CD4-positive, alpha-beta T cell treated with Interleukin-4 for 1 hour (primary cell): ENCODE measurements at places on chromosomes 7 and 10.

GRCh38 chr7:2399848-2400587 lies 3.4 kb upstream of the CHST12 start:
- DNase-seq: no peak

GRCh38 chr10:7225133-7225532 lies 185.7 kb downstream of the SFMBT2 start:
- no peak for DNase-seq

- DNase-seq: no peak
Measured at GRCh38 chr7:49187543-49188268, 263.4 kb downstream of the CDC14C start.

DNA sequence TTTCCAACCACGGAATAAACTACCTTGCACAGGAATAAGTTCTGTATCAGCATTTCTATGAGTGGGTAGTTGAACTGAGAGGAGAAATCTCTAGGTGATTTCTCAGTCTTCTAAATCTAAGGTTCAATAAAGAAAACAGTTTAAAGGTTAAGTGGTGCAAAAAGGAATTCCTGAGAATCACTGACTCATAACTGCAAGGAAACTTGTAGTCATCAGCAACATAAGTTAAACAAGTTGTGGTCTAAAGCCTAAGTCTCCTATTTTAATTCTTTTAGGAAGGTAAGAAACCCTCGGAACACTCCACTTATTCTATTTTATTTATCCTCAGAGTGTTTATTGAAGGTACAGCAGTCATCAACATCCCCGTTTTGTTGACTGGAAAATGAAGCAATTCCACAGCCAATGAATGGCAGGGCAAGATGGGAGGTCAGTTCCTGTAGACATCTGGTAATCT lies 92.4 kb upstream of the PIK3CG start:
- no peak for DNase-seq

GRCh38 chr7:148633761-148634160 lies 43.2 kb downstream of the C7orf33 start:
- DNase-seq: no peak

DNA sequence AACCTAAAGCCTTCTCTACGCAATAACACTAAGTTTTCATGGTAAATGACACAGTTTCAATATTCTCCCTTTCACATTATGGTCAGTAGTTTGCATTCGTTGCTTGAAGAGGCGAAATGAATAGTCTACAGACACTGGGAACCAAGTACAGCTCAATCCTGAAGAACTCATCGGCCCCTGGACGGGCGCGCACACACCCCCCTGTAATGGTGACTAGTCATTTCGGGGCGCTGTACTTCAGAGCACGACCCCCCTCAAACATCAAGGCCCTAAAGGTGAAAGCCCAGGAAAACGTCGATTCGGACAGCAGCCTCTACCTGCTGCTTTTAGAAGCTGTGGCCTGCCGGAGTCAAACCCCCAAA lies 1.0 kb downstream of the NT5C2 start:
- DNase-seq: no peak

- DNase-seq: no peak
Measured at GRCh38 chr10:129446183-129446581, 20.9 kb upstream of the MGMT start.

DNA sequence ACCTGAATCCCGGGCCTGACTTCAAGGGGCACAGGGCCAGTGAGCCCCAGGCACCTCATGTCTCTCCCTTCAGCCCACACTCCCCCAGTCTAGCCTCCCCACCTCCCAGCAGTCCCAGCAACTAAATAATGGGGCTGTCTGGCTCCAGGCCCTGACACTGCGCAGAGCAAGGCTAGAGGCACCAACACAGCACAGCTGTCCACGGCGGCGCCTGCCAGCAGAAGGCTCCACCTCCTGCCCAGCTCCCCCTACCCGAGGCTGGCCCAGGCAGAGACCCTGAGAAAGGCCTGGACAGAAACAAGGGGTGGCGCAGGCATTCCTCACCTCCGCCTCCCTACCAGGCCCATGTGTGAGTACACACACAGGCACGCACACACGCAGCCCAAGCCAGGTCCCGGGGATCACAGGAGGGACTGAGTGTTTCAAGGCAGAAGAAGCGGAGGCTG lies 6.1 kb downstream of the KCNH2 start:
- DNase-seq: no peak

- no peak for DNase-seq
Measured at GRCh38 chr7:29482056-29482455, 81.6 kb upstream of the PRR15 start.

- DNase-seq: no peak
Measured at GRCh38 chr7:22610951-22611757, 111.2 kb upstream of the STEAP1B start.

DNA sequence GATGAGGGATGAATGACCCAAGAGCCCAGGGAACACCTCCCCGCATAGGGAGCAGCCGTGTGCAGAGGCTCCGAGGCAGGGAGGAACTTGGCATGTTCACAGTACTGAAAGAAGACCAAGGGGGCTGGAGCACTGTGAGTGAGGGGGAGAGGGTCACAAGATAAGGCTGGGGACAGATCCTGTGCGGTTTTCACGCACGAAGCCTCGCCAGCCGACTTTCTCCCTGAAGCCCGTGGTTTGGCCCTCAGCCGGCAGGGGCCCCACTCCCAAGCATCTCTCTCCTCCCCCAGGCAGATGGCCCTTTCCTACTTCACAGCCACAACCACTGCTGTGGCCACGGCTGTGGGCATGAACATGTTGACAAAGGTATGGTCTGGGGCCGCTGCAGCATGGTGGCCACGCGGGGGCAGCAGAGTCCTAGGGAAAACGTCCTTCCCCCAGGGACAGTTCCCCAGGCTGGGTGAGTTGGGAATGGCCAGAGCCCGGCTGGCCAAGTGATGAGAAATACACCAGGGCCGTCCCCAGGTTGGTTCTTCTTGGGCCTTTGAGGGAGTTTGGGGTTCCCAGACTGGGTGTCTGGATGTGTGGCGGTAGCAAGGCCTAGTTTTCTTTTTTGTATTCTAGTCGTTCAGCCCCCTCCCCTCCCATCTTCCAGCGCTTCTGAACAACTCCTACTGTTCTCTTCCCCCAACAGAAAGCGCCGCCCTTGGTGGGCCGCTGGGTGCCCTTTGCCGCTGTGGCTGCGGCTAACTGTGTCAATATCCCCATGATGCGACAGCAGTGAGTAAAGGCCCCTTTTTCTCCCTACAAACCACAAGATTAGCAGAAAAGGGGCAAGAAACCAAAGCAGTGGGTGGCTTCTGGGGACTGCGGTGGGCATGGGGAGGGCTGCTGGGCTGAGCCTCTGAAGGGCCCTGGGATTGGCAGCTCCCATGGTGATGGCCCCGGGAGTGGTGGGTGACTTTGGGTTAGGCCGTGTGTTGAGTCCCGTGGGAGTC lies 14.4 kb upstream of the WBP1L start:
- DNase-seq: peak; percentile 52

DNA sequence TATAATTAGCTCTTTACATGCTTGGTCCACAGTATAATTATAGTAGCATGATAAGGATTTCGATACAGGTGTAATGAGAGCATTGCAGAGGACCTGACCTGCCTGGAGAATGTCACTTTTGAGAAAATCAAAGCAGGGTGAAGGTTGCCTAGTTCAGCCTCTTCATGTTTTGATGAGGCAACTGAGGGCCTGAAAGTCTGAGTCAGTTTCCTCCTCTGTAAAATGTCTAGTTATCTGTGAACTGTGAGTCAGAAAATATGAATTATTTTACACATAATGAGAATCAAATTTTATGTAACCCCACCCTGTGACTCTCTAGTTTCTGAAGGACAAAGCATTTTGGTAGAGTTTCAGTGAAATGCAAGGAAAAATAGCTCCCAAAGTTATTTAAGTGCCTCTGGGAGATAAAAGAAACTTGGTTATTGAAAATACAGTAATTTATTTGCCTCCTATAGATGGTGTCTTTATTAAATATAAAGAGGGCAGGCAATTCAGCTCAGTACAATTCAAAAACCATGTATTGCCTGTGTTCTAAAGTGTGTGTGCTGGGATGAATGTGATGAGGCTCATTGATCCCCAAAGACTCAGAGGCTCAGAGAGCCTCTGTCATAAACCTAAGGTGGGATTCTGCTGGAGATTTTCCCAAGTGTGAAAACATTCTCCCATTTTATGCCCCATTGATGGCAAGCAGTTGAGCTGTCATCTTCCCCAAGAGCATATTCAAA lies 37.3 kb upstream of the SAMD9L start:
- DNase-seq: no peak

- DNase-seq: no peak
Measured at GRCh38 chr7:8441106-8441965, 7.9 kb downstream of the NXPH1 start.

- DNase-seq: no peak
Measured at GRCh38 chr7:155660059-155660757, 15.7 kb downstream of the RBM33 start.

- no peak for DNase-seq
Measured at GRCh38 chr7:15832996-15833395, 146.5 kb upstream of the MEOX2 start.

- no peak for DNase-seq
Measured at GRCh38 chr7:106063024-106063423, 49.1 kb downstream of the SYPL1 start.

GRCh38 chr10:48899781-48900180 lies 39.9 kb downstream of the LRRC18 start:
- no peak for DNase-seq

DNA sequence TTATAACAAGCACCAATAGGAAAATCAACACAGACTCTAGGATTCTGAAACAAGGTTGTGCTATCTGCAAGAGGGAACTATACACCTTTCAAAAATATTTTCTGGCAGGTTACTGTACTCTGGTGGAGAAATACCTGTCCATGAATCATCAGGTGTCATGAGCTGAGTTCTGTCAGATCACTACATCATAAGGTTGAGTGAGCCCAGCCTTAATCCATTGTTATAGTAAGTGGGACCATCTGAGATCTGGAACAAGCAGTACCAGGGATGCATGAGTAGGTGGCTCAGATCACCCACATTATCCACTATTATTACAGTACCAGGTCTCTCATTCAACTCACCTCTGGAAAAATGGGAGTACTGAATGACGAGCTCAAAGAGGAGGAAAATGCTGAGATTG lies 212.4 kb downstream of the DGKI start:
- no peak for DNase-seq

DNA sequence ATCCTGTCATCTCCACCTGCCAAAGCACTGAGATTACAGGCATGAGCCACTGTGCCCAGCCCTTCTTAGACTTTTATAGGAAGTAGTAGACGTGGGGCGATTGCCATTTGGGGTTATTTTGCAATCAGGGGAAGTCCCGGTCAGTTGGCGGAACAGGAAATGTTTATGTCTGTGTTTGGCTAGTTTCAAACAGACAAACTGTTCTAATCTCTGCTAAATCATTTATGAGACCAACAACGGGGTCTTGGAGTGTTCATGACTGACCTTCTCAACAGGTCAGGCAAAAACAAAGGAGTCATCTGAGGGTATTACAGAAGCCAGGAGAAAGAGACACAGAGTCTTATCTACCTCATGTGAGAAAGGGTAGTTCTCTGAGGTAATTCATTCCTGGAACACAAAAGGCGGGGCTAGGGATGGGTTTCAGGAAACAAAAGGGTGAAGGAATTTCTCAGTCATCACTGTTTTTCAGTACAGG lies 6.6 kb upstream of the TPK1 start:
- peak; percentile 80 for DNase-seq

GRCh38 chr7:134893920-134894319 lies 92.4 kb upstream of the AGBL3 start:
- no peak for DNase-seq

GRCh38 chr10:35684586-35684985 lies 42.5 kb upstream of the FZD8 start:
- DNase-seq: no peak

- DNase-seq: no peak
Measured at GRCh38 chr7:158956805-158957509, 100.6 kb downstream of the DYNC2I1 start.

DNA sequence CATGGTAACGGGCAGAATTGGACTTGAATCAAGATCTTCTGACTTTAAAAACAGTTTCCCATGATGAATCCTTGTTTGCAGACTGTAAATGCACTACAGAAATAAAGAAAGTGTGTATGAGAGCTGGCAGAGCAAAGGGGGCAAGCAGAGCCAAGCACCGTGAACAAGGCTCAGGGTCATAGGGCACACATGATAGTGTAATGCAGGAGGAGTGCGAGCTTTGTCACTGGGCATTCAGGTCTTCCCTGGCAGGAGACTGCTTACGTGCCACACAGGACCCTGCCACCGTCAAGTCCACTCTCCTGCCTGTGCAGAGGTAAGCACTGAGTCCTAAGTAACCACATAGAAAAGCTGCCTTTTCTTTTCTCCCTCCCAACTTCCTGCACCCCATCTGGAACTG lies 93.1 kb upstream of the NPVF start:
- DNase-seq: no peak

DNA sequence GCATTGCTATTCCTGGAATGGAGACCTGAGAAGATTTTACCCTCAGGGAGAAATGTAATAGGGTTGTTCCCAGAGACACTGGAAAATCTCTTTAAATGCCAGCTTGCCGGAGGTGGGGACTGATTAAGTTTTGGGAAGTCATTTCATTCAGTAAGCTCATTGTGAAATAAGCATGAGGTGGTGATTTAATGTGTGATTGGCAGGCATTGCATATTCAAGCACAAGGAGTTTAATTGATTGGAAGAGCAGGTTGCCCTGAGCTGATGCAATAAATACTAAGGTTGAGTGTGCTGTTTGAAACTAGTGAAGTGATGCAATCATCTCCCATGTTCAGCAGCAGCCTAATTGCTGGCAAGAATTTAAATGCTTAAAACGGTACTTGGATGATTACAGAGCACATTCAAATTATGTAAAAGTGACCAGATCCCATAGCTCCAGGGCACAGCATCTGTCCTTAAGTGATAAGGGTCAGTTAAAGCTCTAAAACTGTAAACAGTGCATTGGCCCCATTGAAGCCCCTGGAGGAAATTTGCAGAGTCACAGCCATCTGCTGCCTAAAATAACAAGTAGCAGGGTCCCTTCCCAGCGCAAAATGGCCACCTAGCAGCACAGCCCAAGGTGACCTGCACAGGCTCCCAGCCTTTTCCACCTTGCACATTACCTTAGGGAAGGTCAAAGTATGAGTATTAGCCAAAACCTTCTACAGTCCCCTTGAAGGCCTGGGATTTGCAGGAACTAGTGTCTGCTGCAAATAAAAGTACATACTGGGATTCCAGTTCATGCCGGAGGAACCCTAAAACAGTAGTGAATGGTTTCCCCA lies 92.1 kb downstream of the CCDC71L start:
- DNase-seq: no peak

GRCh38 chr10:22338931-22339330 lies 6.4 kb upstream of the SPAG6 start:
- DNase-seq: no peak

- DNase-seq: no peak
Measured at GRCh38 chr10:124529661-124530214, 68.1 kb downstream of the LHPP start.

- DNase-seq: no peak
Measured at GRCh38 chr7:100222445-100223132, 2.8 kb downstream of the PVRIG start.
